ENCODE measurements at places on chromosomes 6 and 20.

DNA sequence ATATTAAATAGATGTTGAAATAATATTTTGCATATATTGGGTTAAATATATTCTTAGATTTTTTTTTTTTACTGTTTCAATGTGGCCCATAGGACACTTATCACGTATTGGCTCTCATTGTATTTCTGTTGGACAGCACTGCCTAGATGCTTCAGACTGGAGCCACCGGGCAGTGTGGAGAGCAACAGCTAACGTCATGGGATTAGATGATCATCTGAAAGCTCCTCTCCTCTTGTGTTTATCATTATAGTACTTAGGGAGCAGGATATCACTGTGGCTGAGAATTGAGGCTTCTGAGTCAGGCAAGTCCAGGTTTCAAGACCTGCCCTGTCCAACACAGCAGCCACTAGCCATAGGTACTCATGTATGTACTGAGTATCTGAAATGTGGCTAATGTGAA is 87.4 kb downstream of the ZHX3 start:
- DNase-seq: no peak

- DNase-seq: peak; percentile 91
Observed at GRCh38 chr6:55040102-55040848, 134.0 kb upstream of the HCRTR2 start.

GRCh38 chr20:40519918-40520317 is 169.1 kb downstream of the MAFB start:
- DNase-seq: no peak

DNA sequence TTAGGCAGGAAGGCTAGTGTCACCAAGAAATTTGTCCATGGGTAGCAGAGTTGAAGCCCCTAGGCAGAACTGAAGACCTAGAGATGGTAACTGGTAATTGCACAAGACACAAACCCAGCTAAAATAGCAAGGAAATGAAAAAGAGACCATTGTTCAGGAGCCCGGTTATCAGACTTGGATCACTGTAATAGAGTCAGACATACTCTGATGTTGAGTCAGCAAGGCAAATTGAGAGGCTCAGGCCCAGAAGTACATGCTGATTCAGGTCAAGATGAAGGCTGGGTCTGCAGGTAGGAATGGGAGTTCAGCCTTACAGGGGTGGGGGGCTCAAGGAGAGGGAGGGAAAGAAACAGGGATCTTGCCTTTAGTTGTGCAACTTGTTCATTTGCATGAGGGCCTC is 6.5 kb upstream of the TMEM242 start:
- DNase-seq: peak; percentile 84

DNA sequence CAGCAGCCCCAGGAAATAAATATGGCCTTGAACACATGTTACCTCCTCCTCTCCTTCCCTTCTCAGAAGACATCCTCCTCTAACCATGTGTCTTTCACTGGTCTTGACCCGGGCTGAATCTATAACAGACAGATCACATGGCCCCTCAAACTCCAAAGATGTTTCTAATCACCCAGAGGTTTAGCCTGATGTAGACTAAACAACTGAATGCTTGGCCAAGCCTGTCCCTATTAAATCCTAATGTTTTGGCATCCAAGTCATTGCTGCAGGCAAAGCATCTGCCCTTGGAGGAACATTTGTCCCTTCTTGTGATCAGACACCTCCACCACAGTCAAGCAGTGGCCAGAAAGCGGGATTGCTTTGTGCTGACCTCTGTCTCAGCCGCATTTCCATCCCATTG is 65.5 kb downstream of the ANKRD60 start:
- DNase-seq: no peak

GRCh38 chr20:57397693-57398108 is 6.5 kb downstream of the RBM38 start:
- DNase-seq: no peak

- no peak for DNase-seq
Observed at GRCh38 chr6:15818044-15818443, 155.2 kb upstream of the DTNBP1 start.

Data from ELR (cell line).